ENCODE measurements at places on chromosomes 1 and 21. TPM values are rescaled to one million over a fixed set of nuclear protein-coding genes. Genes with fewer than 3 reads are reported as not detected.

The SLC9C2 gene
- polyA plus RNA-seq, result not detected

The GJA5 gene
- polyA plus RNA-seq, result 1.3 TPM

The GUCA2A gene
- polyA plus RNA-seq, result not detected

The SLC35F3 gene
- polyA plus RNA-seq, result 0.03 TPM
